Dermis microvascular lymphatic vessel endothelial cell (primary cell): ENCODE measurements at places on chromosomes 1 and 21. TPM values are rescaled to one million over a fixed set of nuclear protein-coding genes. Genes with fewer than 3 reads are reported as not detected.

NIPAL3 gene
- 13.2 and 19.0 TPM in 2 replicates for total RNA-seq

LRRC53 gene
- not detected in 2 replicates for total RNA-seq

LORICRIN gene
- not detected in 2 replicates for total RNA-seq

ADCY10 gene
- under 0.01 and 0.13 TPM in 2 replicates for total RNA-seq

- DNase-seq, result no peak
Observed at GRCh38 chr1:86866665-86867064, 47.3 kb downstream of the SELENOF start.

DNA sequence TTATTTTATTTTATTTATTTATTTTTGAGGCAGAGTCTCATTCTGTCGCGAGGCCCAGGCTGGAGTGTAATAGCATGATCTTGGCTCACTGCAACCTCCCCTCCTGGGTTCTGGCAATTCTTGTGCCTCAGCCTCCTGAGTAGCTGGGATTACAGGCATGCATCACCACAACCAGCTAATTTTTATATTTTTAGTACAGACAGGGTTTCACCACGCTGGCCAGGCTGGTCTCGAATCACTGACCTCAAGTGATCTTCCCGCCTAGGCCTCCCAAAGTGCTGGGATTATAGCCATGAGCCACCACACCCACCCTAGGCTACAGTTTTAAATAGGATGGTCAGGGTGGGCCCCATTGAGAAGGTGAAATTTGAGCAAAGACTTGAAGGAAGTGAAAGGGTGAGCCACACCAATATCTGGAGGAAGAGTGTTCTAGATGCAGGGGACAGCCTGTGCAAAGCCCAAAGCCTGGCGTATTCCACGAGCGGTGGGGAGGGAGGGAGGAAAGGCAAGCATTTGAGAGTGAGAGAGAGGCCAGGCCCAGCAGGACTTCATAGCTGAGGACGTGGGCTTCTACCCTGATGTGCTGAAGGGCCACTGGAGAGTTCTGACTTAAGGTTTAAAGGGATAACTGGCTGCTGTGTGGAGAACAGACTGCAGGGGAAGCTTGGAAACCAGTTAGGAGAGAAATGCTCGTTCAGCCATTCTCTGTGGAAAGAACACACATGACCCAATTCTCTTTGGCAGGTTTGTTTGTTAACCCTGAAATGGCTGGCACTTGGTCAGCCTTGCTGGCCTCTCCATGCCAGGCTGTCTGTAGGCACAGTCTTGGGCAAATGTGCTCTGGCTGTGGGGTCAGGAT, 62.6 kb upstream of the FAM20B start:
- no peak for DNase-seq

- no peak for DNase-seq
Observed at GRCh38 chr1:110506541-110506940, 12.4 kb downstream of the KCNA10 start.

GRCh38 chr1:67644566-67644965, 40.4 kb upstream of the GADD45A start:
- DNase-seq, result no peak
